G401 (cell line): ENCODE measurements at places on chromosomes 7 and 10. TPM values are rescaled to one million over a fixed set of nuclear protein-coding genes. Genes with fewer than 3 reads are reported as not detected.

Gene DTX2
- 15.8 and 20.1 TPM in 2 replicates for total RNA-seq

Gene LZTS2
- 146 and 166 TPM in 2 replicates for total RNA-seq

DNA sequence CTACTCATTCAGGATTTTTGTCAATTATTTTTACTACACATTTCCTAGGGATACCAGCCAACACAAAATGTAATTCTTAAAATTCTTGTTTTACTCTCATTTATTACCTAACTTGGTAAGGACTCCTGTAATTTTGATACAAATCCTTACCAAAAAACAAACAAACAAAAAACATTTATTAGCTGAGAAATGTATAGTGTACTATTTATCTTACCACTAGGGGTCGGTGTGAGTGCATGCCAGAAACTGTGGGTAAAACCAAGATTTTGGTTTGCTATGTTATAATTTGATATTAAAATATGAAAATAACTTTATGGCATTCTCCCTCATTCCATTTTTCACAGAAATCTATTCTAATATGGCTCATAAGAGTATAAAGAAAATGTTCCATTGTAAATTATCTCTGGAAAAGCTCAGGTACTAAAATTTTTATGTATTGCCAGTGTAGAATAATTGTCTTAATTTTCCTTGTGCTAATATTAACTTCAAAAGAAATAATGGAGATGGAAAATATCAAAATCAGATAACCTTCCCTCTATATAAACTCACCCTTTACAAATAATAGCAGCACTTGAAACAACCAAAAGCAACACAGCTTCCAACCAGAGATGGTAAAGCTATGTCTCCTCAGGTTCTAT lies 290.8 kb upstream of the PCDH15 start:
- no peak for DNase-seq

GRCh38 chr10:121956111-121957061 lies 18.6 kb downstream of the NSMCE4A start:
- no peak for DNase-seq

DNA sequence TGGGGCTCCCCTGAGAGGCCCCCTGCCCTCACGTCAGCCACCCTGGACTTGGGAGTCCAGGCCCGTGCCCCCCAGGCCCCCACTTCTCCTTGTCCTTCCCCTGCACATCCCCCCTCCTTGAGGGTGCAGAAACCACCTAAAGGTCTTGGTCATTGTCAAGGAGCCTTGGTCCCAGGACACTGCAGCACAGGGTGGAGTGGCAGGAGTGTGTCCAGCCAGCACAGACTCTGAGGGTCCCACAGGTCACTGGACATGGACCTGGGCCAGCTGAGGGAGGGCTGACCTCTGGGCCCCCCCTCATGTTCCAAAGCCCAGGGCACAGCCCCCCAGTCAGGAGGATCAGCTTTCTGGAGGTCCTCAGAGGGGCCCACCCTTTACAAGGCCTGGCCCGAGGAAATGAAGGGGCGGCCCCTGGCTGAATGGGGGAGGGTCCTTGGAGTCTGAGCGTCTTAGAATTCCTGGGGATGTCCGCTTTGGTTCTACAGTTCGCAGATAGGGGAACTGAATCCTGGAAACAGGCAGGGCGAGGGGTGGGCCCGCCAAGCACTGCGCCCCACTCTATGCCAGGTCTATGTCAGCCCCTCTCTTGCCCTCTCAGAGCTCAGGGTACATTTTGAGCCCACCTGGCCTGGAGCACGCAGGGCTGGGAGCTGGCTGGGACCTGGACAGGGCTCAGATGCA lies 54.0 kb downstream of the PWWP2B start:
- DNase-seq, result peak; percentile 42

DNA sequence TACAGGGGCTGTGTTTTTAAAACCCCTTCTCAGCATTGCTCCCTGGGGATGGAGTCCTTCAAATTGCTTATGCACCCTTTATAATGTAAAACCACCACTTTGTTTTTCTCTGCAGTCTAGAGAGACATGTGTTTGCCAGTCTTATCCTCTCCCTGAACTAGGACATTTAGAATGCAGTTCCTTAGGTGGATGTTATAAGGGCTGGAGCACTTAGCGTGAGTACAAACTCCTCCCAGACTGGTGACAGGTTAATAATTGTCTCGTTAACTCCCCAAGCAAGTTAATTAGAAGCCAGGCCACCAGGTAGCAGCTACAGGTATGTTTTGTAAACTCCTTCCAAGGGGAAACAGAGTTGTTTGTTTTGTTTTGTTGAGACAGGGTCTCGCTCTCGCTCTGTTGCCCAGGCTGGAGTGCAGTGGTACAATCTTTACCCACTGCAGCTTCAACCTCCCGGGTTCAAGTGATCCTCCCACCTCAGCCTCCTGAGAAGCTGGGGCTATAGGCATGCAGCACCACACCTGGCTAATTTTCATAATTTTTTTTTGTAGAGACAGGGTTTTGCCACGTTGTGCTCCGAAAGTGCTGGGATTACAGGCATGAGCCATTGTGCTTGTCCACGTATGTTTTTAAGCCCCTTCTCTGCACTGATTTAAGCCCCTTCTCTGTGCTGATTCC lies 100.2 kb downstream of the FAM107B start:
- peak; percentile 15 for DNase-seq
